NCI-H1105 (cell line): ENCODE measurements at places on chromosomes 2 and 18.
A peak's percentile ranks its signal among the peaks of the same experiment; 100 is the strongest.

DNA sequence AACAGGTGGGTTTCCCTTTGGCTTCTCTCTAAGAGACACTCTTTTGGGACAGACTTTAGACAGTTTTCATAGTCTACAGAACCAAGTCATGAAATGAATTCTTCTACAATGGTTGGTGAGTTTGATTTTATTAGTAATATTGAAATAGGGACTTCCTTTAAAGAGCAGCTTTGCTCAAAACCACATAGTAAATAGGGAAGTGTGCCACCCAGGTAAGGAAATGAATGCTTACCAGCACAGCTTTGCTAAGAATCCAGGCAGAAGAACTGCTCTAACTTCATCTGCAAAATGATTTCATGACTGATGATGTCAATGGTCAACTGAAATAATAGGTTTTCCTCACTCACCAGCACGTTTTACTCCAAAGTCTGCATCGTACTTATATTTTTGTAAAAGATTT, 89.2 kb downstream of the NYAP2 start:
- DNase-seq, result no peak

DNA sequence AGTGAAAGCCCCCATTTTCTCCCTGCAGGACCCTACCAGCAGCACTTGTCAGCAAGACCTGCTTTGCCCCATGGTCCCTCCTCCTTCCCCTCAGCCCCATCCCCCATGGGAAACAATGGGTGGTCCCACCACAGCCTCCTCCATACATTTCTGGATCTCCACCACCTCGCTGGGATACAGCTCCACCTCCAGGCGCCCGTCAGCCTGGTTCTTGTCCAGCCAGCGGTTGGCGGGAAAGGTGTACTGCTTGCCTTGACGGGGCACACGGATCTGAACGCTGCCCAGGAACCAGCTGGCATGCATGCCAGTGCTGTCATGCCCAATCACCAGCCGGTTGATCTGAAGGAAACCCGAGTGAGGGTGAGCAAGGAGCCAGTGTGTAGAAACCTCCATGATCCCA, 90.9 kb downstream of the LOXHD1 start:
- no peak for DNase-seq

DNA sequence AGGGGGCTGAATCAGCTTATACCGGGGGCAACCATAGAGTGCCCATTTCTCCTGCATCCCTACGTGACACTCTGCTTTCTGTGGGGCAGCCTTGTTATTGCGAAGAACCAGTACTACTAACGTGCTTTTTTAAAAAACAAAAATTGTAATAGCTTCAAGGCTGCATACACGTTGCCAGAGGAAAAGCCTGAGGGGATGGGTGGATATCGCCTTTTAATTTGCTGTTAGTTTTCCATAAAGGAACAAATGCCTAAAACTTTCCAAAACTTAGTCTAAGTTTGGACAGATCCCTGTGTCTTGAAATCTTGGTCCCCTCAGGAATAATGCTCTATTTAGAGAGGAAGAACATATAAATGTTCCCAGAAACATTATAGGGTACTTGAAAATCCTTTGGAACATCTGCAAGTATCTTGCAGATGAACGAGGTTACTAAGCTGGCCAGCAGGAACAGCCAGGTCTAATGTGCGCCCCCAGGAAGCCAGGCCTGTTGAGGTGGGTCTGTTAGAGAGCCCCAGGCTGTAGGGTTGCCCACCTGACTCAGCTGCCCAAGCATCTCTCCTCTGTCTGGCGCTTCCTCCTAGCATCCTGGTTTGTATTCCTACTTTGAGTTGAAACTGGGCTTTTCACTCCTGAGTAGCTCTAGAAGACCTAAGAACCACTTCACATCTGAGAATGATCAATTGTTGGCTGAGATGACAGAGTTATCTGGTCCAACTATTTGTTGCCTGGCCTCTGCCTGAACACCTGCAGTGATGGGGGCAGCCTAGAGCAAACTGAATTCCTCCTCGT, 96.9 kb downstream of the TGOLN2 start:
- no peak for DNase-seq

- DNase-seq, result no peak
Observed at GRCh38 chr2:222576171-222577081, 79.5 kb downstream of the FARSB start.

- no peak for DNase-seq
Observed at GRCh38 chr2:30569946-30570345, 122.9 kb downstream of the LCLAT1 start.

GRCh38 chr2:224646242-224646846, 61.2 kb upstream of the CUL3 start:
- no peak for DNase-seq

GRCh38 chr18:3660739-3661515, 211.0 kb downstream of the TGIF1 start:
- DNase-seq, result no peak

DNA sequence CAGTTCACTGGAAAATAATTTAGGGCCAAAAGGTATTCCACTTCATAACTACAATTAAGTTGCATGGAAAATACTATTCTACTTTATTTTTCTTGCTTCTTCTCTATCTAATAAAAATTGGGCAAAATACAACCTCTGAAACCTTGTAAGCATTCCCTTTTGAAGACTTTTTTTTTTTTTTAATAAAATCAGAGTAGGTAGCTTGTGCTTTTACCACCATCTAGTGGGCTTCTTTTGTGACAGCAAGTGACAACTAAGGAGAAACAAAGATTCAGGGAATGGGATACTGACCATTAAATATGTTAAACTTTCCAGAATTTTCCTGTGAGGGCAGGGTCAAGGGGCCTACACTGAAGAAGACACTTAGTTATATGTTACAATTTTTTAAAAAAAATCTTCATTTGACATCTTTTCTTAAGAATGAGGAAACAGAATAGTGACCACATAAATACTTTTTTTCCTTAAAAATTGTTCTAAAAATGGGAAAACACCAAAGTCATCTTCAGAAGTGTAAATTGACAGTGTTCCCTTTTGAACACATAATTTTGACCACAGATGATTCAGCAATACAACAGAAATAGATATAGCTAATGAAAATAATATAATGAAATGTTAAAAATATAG, 1183.2 kb upstream of the ACVR2A start:
- peak; percentile 33 for DNase-seq

DNA sequence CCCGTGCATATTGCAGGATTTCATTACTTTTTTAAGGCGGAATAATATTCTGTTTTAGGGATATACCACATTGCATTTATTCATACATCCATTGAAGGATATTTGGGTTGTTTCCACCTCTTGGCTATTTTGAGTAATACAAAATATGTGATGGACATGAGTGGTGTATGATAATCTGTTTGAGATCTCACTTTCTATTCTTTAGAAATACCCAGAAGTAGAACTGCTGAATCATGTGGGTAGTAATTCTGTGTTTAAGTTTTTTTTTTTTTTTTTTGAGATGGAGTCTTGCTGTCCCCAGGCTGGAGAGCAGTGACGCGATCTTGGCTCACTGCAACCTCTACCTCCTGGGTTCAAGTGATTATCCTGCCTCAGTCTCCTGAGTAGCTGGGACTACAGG, 201.4 kb downstream of the NYAP2 start:
- no peak for DNase-seq

GRCh38 chr2:36184848-36185247, 170.7 kb upstream of the CRIM1 start:
- DNase-seq, result no peak

DNA sequence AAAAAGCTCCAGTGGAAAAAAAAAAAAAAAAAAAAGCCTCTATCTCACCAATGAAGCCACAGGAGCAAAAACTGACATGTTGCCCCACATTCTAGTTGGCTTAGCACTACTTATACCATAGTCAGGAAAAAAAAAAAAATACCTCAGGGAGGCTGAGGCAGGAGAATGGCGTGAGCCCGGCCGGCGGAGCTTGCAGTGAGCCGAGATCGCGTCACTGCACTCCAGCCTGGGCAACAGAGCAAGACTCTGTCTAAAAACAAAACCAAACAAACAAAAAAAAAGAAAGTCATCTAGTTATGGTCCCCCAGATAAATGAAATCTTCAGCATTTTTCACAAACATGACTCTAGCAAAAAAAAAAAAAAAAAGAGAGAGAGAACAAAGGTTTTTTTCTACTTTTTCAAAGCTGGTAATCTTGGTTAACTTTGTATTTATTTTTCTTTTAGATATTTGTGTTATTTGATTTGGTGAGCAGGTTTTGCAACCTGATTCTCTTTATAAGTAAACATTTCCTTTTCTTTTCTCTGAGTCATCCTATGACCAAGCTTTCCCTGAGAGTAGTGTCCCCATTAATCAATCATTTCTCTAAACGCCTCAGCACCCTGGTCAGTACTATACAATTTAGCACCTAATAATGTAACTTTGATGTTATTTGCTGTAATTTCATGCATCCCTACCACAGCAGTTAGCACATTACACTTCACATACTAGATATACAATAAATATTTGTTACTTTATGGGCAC, 273.7 kb upstream of the PIK3C3 start:
- no peak for DNase-seq

DNA sequence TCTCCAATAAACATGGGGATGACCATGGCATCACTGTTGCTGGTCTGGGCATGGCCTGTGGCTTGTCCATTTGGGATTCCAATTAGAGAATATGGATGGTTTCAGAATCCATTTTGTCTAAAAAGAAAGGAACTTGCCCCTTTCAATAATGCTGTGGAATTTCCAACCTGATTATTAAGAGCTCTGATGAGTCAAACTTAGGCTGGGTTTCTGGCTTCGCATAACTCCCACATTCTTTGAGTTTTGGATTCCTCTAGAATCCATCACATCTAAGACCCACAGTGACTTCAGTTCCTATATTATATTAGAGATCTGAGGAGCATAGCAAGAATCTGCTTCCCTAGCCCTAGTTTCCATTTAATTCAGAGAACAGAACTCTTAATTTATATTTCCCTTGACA, 531.5 kb downstream of the TNS1 start:
- no peak for DNase-seq

DNA sequence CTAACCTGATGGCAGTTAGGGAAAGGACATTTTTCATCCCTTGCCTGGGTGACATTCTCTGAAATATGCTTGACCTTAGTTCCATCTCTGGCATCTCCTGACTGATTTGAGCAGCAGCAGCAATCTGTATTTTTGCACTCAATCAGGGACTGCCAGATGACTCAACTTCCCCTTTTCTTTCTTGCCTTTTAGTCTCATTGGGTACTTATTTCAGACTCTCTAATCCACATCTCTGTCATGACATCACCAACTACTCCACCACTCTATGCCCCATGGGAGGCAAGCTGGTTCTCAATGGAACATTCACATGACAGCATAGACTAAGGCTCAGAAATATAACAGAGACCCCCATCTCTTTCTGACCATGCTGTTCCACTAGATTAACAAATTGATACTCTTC, 254.2 kb downstream of the RIT2 start:
- DNase-seq, result no peak

DNA sequence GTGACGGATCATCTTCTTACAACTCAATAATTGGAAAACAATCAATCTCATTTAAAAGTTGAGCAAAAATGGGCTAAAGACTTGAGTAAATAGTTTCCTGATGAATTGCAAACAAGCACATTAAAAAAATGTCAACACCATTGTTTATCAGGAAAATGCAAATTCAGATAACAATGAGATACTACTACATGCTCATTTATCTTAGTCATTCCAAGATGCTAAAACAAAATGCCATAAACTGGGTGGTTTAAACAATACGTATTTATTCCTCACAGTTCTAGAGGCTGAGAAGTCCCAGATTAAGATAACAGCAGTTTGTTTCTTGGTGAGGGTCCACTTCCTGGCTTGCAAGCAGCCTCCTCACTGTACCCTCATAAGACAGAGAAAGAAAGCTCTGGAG, 359.6 kb downstream of the NR4A2 start:
- DNase-seq, result no peak

DNA sequence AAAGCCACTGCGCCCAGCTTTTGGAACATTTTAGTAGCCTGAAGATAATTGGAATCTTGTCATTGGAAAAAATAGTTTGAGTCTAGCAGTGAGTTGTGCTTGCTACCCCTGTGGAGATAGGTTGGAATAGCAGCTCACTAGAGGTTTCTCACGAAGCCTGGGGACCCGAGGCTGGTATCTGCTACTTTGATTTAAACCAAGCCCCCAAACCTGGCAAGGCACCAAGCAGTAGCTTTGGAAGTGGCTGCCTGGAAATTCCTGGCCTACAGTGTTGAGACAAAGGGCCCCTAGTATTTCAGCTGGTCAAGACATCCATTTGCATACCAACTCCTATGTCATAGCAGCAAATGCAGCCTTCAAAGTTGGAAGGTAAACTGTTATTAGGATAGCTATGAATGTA, 42.1 kb downstream of the NOP58 start:
- no peak for DNase-seq

DNA sequence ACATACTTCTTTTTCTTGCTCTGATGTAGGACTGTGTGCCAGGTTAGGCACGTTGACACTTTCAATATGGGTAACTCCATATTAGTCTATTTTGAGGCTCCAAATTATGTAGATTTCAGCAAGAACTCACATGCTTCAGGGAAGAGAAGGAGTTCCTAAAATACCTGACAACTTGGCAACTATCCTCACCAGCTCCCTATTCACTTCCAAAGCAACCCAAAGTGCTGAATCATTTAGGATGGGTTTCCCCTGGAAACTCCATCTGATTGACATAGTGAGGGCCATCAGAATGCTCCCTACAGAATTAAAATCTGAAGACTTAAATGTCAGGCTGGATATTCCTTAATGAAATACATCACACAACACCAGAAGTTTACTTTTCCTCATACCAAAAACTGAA, 32.5 kb upstream of the NFU1 start:
- DNase-seq, result no peak

GRCh38 chr2:179877601-179878364, 16.4 kb upstream of the ZNF385B start:
- no peak for DNase-seq

- DNase-seq, result no peak
Observed at GRCh38 chr18:30852541-30852940, 190.0 kb downstream of the DSC3 start.

DNA sequence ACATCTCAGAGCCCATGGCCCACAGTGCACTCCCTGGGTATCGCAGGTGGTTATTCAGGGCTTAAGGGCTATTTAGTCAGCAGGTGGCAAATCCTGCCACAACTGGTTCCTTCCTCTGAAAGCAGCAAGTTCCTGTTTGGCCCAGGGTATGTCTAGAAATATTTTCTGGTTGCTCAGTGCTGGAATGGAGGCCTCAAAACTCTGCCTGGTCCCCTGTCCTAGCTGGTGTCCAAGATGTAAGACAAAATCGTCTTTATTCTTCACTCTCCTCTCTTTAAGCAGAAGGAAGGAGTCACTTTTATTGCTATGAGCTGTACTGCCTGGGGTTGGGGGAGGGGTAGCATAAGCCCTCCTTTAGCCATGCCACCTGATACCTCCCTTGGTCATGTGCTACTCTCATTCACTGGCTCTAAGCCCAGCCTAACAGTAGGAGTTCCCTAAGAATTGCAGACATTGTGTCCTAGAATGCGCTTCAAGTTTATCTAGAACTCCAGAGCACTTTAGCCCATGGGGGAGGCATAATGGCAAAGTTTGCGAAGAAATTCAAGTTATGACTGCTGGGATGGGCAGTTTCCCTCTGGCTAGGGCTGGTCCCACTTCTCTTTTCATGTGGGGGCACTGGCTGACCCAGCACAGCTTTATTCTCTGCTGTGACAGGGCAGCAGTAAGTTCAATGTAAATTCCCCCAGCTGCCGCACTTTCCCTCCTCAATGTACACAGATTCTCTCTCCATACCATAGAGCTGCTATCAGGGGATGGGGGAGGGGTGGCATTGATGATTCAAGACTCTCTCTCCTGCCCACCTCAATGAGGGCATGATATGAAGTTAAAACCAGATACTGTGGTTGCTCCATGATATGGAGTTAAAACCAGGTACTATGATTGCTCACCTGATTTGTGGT, 27.1 kb upstream of the CWC22 start:
- DNase-seq, result peak; percentile 14

- no peak for DNase-seq
Observed at GRCh38 chr2:238094438-238095022, 5.6 kb upstream of the ESPNL start.
